Sigmoid colon (tissue), 7 donors: ENCODE measurements at places on chromosomes 4 and X. TPM values are rescaled to one million over a fixed set of nuclear protein-coding genes. Genes with fewer than 3 reads are reported as not detected.

Gene ADH1B
- 350 TPM for total RNA-seq

GRCh38 chrX:118353081-118353850 is 7.4 kb downstream of the WDR44 start:
- no peaks in the 10 kb centered on the region for H3K36me3 ChIP-seq
- H3K4me3 ChIP-seq = no peak overlapping the region
- peaks cover 3% of the 10 kb centered on the region for H3K27me3 ChIP-seq
- H3K27ac ChIP-seq = no peak overlapping the region
- H3K4me1 ChIP-seq = no peaks in the 10 kb centered on the region
- no peak for DNase-seq

GRCh38 chrX:30301208-30301607 is 8.0 kb downstream of the NR0B1 start:
- H3K36me3 ChIP-seq = no peaks in the 10 kb centered on the region
- DNase-seq = no peak
- H3K27ac ChIP-seq = no peak overlapping the region
- no peak overlapping the region for H3K4me3 ChIP-seq
- H3K4me1 ChIP-seq = no peaks in the 10 kb centered on the region

GRCh38 chr4:111770514-111770913 is 374.7 kb upstream of the FAM241A start:
- no peaks in the 10 kb centered on the region for H3K36me3 ChIP-seq
- DNase-seq = no peak
- no peaks in the 10 kb centered on the region for H3K4me1 ChIP-seq
- H3K27me3 ChIP-seq = no peaks in the 10 kb centered on the region
- no peak overlapping the region for H3K27ac ChIP-seq
- no peak overlapping the region for H3K4me3 ChIP-seq

GRCh38 chr4:34878961-34879360 is 1365.4 kb downstream of the ARAP2 start:
- DNase-seq = no peak
- H3K4me1 ChIP-seq = no peaks in the 10 kb centered on the region
- H3K36me3 ChIP-seq = no peaks in the 10 kb centered on the region
- no peaks in the 10 kb centered on the region for H3K27me3 ChIP-seq
- no peak overlapping the region for H3K27ac ChIP-seq
- no peak overlapping the region for H3K4me3 ChIP-seq

GRCh38 chr4:88674979-88675378 is 22.6 kb downstream of the NAP1L5 start:
- no peak for DNase-seq
- H3K36me3 ChIP-seq = peaks cover 20% of the 10 kb centered on the region
- no peak overlapping the region for H3K4me3 ChIP-seq
- H3K27me3 ChIP-seq = no peaks in the 10 kb centered on the region
- no peak overlapping the region for H3K27ac ChIP-seq

Gene TLL1
- 7.5 TPM for total RNA-seq

- H3K27ac ChIP-seq = no peak overlapping the region
- no peaks in the 10 kb centered on the region for H3K36me3 ChIP-seq
- H3K4me3 ChIP-seq = no peak overlapping the region
- peaks cover 10% of the 10 kb centered on the region for H3K27me3 ChIP-seq
- H3K4me1 ChIP-seq = no peaks in the 10 kb centered on the region
Measured at GRCh38 chr4:6027392-6027791, 9.2 kb upstream of the C4orf50 start.

Gene FHDC1
- 2.2 TPM for total RNA-seq

GRCh38 chr4:48491514-48492176 is 1.6 kb downstream of the ZAR1 start:
- H3K4me3 ChIP-seq = no peak overlapping the region
- no peak for DNase-seq
- peaks cover 59% of the 10 kb centered on the region for H3K27me3 ChIP-seq
- H3K4me1 ChIP-seq = no peaks in the 10 kb centered on the region
- H3K36me3 ChIP-seq = no peaks in the 10 kb centered on the region
- H3K27ac ChIP-seq = no peak overlapping the region

DNA sequence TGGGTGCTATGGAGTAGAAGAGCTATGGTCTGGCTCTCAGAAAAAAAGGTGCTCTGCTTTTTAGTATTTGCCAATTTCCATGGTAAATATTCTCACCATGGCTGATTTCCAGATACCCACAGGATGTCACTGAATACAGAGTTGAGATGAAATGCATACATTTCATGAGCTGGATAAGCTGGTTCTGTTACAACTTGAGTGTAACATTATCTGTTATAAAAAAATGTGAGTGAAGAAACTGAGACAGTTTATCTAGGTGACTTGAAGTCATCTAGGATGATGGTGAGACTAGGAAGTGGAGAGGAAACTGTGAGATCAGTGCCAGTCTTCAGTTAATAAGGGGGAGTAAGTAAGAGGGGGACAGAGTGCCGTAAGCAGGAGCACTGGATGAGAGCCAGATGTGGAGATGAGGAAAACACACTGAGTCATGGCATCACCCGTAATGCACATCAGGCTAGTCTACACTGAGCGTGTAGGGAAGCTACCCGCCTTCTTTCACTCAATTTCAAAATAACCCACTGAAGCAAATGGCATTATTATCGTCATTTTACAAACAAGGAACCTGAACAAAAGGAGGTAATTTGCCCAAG is 5.0 kb downstream of the HPSE start:
- H3K27ac ChIP-seq = no peak overlapping the region
- peaks cover 2% of the 10 kb centered on the region for H3K27me3 ChIP-seq
- peaks cover 5% of the 10 kb centered on the region for H3K4me1 ChIP-seq
- H3K4me3 ChIP-seq = no peak overlapping the region
- DNase-seq = no peak

- no peaks in the 10 kb centered on the region for H3K4me1 ChIP-seq
- no peaks in the 10 kb centered on the region for H3K36me3 ChIP-seq
- no peak overlapping the region for H3K4me3 ChIP-seq
- no peak overlapping the region for H3K27ac ChIP-seq
- DNase-seq = peak; percentile 72
Measured at GRCh38 chr4:40395908-40396793, 61.0 kb downstream of the CHRNA9 start.

DNA sequence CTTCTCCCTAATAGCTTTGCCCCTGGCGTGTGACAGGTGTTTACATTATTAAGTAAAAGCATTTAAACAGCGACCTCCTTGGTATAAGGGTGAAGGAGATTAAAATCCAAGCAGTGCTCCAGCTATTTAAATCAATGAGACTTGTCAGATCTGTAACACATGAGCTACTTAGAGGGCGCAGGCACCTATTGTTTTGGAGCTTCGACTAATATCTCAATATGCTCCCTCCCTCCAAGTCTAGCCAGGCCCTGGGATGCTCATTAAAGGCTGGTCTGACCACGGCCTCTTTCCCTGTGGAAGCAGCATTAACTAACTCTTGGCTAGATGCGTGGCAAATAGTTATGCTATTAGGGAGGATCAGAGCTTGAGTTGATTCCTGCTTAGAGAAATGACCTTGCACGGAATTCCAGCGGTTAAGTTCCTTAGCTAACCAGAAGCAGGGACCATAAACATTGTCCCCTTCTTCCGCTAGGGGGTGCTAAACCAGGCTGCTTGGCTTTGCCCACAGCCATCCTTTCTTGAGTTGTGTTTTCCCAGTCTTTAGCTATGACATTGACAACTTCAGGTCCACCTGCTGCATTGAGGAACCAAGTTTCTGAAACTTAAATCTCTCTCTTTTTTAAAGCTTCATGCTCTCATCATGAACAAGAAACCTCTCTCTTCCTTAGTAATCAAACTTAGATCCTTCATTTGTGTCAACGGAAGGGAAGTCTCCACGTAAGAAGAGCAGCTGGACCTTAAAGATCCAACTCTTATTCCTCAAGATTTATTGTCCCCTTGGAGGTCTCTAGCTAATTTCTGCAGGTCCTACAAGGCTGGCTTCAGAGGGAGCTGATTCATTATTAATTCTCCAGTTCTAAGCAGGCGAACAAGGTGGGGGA is 80.7 kb upstream of the IGFBP7 start:
- no peak overlapping the region for H3K4me3 ChIP-seq
- H3K4me1 ChIP-seq = no peaks in the 10 kb centered on the region
- no peaks in the 10 kb centered on the region for H3K27me3 ChIP-seq
- H3K36me3 ChIP-seq = no peaks in the 10 kb centered on the region
- H3K27ac ChIP-seq = peak overlapping the region; percentile 24

DNA sequence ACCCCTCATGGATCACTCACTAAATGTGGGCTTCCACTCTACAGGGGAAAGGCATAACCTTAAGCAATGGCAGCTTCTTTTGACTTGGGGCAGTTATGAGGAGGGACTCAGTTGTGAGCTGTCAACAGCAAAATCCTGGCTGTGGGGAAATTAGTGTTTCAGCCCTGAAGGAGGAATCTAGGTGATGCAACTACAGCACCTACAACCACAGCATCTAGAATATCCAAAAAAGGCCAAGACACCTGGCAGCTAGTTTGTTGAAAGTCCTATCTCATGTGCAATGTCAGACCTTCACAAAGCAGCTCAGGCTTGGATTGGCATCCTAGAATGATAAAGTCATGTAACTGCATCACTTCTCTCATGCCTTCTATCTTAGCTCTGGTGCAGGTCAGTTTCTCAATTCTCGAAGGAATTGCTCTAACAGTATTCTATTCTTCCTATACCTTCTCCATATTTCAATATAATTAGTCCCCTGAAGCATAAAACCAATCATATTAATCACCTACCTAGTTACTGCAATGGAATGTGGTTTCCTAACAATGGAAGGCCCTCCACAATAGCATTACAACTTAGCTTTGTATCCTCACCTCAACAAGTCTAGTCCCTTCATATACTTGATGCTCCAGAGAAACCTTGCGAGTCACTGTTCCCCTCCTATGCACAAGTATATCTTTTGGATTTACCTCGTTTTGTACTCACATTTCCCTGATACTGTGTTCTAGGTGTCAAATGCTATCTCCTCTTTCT is 5.5 kb upstream of the ANTXR2 start:
- H3K27me3 ChIP-seq = no peaks in the 10 kb centered on the region
- H3K27ac ChIP-seq = no peak overlapping the region
- H3K36me3 ChIP-seq = no peaks in the 10 kb centered on the region

- no peak for DNase-seq
- H3K36me3 ChIP-seq = no peaks in the 10 kb centered on the region
- no peaks in the 10 kb centered on the region for H3K27me3 ChIP-seq
- H3K4me3 ChIP-seq = no peak overlapping the region
Measured at GRCh38 chr4:89196745-89197144, 85.4 kb downstream of the TIGD2 start.

Gene ARMCX4
- 11.5 TPM for total RNA-seq

Gene RS1
- not detected for total RNA-seq

- no peaks in the 10 kb centered on the region for H3K36me3 ChIP-seq
- peaks cover 93% of the 10 kb centered on the region for H3K27me3 ChIP-seq
- no peak for DNase-seq
- H3K27ac ChIP-seq = no peak overlapping the region
- peak overlapping the region; percentile 42 for H3K4me3 ChIP-seq
Measured at GRCh38 chr4:108168160-108168670, 517 bp downstream of the LEF1 start.

DNA sequence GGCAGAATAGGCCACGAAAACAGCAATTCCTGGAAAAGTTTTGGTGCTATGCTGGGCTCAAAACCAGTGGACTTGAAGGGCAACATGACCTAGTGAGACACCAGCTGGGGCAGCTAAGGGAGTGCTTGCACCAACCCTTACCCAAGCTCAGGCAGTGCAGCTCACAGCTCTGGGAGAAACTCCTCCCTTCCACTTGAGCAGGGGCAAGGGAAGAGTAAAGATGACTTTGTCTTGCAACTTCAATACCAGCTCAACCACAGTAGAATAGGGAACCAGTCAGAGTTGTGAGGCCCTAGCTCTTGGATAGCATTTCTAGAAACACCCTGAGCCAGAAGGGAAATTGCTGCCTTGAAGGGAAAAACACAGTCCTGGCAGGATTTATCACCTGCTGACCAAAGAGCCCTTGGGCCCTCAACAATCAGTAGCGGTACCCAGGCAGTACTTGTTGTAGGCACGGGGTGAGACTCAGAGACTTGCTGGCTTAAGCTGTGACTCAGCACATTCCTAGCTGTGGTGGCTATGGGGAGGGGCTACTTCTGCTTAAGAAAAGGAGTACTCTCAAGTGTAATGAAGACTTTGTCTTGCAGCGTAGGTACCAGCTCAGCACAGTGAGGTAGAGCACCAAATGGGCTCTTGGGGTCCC is 19.7 kb upstream of the ABCG2 start:
- H3K27me3 ChIP-seq = no peaks in the 10 kb centered on the region
- no peak for DNase-seq
- no peak overlapping the region for H3K4me3 ChIP-seq
- H3K4me1 ChIP-seq = peaks cover 6% of the 10 kb centered on the region

Gene GIMD1
- total RNA-seq = not detected

DNA sequence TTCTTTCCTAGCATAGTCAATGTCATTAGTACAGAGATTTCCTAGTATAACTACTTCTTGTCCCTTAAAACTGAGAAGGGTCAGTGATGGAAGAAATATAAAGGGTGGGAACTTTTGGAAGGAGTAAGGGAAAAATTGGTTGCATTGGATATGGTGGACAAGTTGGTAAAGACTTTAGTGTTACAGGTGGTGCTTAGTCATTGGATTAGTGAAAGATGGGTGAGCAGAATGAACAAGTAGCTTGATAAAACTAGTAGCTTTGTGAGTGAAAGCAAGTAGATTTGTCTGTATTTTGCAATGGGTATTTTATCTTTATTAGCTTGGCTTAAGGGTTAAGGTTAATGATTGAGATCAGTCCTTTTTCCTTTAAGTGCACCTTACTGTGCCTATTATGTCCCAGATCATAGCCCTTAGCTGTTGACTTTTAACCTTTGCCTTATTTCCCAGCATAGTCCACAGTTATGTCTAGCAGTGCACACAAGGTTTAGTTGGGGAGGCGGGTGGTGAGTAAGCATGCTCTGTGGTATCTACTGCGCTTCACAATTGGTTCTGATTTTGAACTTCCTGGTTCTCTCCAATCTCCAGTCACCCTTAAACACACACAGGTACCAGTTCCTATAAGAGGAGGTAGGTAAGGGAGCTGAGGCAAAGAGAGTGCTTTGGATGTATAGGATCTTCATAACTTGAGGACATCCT is 9.5 kb downstream of the WDR44 start:
- no peak overlapping the region for H3K27ac ChIP-seq
- DNase-seq = no peak
- H3K27me3 ChIP-seq = no peaks in the 10 kb centered on the region

DNA sequence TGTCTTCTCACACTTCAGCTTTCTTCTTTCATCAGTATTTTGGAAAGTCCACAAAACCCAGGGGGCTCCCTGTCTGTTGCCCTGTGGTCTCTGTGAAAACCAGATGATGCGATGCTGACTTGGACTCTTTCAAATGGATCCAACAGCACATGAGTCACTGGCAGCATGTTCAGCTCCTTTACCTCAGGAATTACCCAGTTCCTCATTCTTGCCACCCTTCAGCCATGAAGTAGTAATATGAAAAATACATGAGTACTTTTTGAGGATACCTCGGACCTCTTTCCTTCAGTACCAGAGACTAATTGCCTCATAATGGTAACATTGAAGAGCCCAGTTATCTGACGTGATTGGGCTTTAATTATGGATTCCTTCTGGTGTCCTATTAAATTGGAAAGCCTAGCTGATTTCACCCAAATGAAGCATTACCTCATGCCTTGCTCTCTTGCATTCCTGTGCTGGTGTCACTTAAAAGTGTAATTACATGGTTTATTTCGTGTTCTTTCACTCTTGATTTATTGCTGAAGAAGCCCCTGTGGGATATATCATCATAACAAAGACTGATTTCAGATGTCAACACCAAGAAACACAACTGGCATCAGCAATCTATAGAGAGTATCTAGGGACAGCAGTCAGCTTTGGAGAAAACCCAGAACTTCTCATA is 63.4 kb downstream of the NFKB1 start:
- no peak overlapping the region for H3K4me3 ChIP-seq
- no peak for DNase-seq
- H3K27ac ChIP-seq = no peak overlapping the region
- no peaks in the 10 kb centered on the region for H3K36me3 ChIP-seq
